ENCODE measurements at places on chromosomes 1 and 21.

DNA sequence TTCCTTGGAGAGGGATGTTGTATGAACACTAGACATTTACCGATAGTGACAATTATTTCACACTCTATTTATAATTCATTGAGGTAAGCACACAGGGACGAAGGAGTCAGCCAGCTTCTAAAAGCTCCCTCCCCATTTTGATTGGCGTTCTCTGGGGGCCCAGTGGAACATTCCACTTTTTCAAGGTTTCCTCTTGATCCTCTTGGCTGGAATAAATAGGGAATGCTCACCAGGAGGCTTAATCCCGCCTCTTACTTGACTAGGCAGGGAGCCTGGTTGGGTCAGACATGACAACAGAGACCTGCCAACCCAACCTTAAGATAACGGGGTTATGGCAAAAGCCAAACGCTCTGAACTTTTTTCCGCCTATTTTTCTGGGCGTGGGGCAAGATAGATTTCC lies 974 bp downstream of the ACTN2 start:
- DNase-seq = no peak

DNA sequence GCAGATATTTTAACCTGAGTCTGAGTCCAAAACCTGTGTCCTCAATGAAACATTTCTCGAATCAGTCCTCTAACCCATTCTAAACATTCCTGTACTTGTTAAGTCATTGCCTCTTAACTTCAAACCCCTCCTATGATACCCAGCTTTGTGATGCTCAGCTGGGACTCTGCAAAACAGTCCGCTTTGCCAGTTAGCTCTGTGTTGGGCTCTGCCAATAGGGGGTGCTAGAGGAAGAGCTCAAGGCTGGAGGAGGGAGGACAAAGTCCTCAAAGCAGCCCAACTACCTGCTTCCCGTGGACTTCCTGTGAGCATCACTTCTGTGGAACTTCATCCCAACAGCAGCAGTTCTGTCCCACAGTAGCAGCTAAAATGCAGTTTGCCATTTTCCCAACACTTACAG lies 38.1 kb upstream of the SYT14 start:
- peak; percentile 22 for DNase-seq

- DNase-seq = peak; percentile 8
Observed at GRCh38 chr1:31412732-31413404, at the start of gene SERINC2. TSS of gene SERINC2 (plus strand) at chr1:31413213. CDS start at chr1:31413266, 53 bp downstream.

- peak; percentile 17 for DNase-seq
Observed at GRCh38 chr21:43611598-43612369, 47.5 kb downstream of the HSF2BP start.

DNA sequence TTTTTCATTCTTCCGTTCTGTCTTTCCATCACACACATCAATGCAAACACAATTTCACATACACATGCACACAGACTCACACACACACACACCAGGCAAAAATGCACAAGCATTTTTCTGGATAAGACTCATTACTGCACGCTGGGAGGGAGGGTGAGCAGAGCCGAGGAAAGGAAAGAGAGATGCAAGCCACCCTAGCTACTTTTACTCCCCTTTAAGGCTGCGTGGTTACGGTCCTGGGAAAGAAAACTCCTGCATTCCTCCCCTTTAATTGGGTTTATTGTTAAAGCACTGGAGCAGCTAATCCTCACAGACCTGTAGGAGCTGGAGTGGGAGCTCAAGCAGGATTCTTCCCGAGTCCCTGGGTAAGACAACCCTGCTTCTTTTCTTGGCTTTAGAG lies at the start of gene CAMK1G:
TSS of gene CAMK1G (plus strand) at position 307 of the 400 bp plus-strand sequence. CDS start 11,270 bp downstream, outside the sequence.
- no peak for DNase-seq

DNA sequence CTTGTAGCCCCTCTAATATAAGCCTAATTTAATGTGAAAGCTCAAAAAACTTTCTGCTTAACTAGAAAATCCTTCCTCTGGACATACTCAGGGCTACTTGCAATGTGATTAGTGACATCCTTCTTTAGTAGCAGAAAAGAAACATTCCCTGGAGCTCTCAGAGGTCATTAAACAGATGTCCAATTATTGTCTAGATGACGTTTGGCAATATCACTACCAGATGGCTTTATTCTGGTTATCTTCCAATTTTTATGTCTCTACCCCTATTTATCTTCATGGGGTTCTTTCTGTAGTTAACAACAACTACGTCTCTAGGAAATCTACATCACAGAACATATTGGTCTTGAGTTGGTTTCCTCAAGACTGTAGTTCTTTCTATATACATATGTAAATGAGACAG lies 44.2 kb downstream of the CTH start:
- DNase-seq = no peak

DNA sequence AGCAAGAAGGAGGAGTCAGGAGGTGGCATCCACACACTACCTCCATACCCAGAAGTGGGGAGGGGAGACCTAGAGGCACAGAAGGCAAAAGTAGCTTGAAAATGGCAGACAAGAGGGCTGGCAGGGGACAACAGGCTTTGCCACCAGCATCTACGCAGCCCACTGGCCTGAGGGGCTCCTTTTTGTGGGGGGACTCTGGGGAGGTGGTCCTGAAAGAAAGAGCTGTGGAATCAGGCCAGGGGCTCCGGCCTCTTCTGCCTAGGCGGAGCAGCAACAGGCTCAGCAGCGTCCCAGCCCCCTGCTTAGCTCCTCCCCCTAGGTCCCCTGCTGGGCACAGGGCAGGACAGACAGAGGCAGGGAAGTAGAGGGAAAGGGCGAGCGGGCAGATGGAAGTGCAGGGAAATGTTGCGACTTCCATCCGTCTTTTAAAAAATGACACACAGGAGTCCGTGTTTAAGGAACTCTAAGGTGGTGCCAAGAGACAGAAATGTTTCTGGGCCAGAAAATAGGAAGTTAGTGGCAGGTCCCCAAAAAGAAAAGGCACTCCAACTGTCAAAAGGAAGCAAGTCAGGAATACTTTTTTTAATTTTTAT lies 10.0 kb upstream of the LEFTY2 start:
- no peak for DNase-seq

- DNase-seq = no peak
Observed at GRCh38 chr1:226749467-226749866, 10.4 kb upstream of the ITPKB start.

DNA sequence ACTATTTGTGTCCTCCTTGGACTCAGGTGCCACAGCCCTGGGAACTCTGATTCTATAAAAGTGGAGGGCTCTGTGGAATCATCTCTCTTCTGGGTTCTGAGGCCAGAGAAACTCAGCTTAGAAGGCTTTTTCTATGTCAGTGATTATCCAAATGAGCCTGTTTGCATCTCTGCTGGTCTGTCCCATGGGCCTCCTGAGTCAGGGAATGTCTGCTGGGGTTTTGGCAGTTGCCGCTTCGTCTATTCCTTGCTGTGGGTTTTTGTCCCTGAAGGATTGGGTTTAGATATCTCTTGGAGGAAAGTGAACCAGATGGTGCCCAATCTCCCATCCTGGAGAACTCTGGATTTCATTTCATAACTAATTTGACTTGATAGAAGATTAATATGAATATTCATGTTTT lies 297.6 kb downstream of the HHAT start:
- no peak for DNase-seq

DNA sequence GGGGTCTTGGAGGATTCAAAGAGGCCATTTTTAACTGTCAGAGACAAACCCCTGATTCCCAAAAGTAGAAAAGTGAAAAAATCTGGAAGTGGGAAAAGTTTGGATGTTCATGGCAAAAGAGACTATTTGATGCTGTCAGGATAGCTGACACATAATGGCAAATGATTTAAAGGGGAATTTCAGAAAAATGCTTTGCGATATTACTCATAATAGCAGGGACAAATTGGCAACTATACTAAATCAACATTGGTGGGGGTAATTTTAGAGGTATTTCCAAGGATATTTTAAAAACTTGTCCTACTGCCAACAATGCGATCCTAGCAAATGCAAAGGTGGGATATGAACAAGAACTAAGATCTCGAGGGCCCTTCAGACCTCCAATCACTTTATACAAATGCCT lies 5.3 kb upstream of the GSTM4 start:
- no peak for DNase-seq

- DNase-seq = no peak
Observed at GRCh38 chr1:106924360-106924759, 132.1 kb upstream of the PRMT6 start.
